ENCODE measurements at places on chromosomes 1 and 21.
A peak's percentile ranks its signal among the peaks of the same experiment; 100 is the strongest.

- H3K27ac ChIP-seq, result no peak overlapping the region
- no peak overlapping the region for H3K4me3 ChIP-seq
- H3K27me3 ChIP-seq, result no peaks in the 10 kb centered on the region
- DNase-seq, result no peak
- no peaks in the 10 kb centered on the region for H3K4me1 ChIP-seq
Observed at GRCh38 chr1:167922611-167923074, 8.7 kb upstream of the ADCY10 start.

GRCh38 chr1:204080163-204080903 is 7.4 kb downstream of the SOX13 start:
- no peaks in the 10 kb centered on the region for H3K36me3 ChIP-seq
- no peaks in the 10 kb centered on the region for H3K27me3 ChIP-seq
- H3K4me1 ChIP-seq, result peaks cover 55% of the 10 kb centered on the region
- H3K4me3 ChIP-seq, result no peak overlapping the region
- DNase-seq, result no peak

DNA sequence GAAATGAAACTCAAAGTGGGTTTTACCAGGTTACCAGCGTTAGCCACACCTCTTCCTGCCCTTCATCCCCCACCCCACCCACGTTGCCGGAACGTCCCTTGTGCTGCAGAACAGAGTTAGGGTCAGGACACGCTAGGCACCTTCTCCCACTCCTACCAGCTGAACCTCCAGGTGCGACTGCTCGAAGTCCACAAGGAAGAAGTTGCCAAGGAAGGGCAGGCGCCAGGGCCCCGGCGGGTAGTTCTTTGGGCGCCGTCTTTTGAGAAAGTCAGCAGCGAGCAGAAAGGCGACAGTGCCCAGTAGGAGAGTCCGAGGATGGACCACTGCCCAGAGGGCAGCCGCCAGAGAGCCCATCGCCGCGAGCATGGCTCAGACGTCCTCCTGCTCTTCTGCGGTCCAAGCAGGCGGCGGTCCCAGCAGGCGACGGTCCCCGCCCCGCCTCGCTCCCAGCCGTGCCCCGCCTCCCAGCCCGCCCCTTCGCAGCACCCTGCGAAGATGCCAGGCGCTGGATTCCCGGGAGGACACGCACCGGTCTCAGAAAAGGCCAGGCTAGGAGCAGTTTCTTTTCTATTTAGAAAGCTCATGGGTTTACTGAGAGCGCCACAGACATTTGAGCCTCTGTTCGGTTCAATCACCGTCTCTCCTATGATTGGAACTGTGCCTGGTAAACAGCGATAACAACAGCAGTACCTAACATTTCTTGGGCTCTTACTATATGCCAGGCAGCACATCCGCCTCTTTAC is at the start of gene CYP2J2:
TSS of gene CYP2J2 (minus strand) at position 393 of the 743 bp plus-strand sequence. CDS start at position 366, 27 bp downstream.
- peak; percentile 46 for DNase-seq
- no peaks in the 10 kb centered on the region for H3K36me3 ChIP-seq
- H3K4me1 ChIP-seq, result peaks cover 11% of the 10 kb centered on the region
- H3K4me3 ChIP-seq, result peak within 1 kb of the TSS; percentile 59
- H3K27ac ChIP-seq, result no peak within 1 kb of the TSS

DNA sequence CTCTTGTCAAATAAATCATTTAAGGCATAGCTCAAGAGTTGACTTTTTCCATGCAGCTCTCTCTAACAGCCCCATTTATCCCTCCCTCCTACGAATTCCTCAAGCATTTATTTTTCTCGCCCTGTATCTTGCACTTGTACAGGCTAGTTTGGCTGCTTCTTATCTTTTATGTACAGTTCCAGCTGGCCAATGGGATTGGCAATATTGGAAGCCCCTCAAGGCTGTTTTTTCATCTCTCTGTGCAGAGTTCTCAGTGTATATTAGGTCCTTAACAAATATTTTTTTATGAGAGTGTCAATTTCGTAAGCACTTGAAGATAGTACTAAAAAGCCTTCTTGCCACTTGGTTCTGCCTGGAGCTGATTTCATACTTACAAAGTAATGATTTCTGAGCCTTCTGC is 356.0 kb downstream of the ST6GALNAC3 start:
- H3K36me3 ChIP-seq, result no peaks in the 10 kb centered on the region
- H3K4me3 ChIP-seq, result no peak overlapping the region
- H3K4me1 ChIP-seq, result no peaks in the 10 kb centered on the region
- H3K27ac ChIP-seq, result no peak overlapping the region

DNA sequence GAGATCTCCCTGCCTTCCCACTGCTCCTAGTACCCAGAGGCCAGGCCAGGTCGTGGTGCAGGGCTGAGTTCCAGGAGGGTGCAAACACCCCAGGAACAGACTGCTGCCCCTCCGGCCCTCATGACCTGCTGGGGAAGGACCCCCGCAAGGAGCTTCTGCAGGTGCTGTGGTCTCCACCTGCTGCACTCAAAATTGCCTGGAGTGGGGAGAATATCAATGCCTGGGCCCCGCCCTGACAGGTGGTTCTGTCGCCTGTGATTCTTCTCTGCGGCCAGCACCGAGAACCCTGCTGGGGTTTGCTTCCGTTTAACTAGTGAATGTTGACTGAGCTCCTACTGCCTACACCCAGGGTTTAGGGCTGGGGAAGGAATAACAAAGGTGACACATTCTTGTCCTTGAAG is 2.1 kb upstream of the TFF3 start:
- H3K36me3 ChIP-seq, result no peaks in the 10 kb centered on the region
- H3K4me1 ChIP-seq, result peaks cover 16% of the 10 kb centered on the region
- H3K27ac ChIP-seq, result no peak overlapping the region
- no peak for DNase-seq
- no peaks in the 10 kb centered on the region for H3K27me3 ChIP-seq

- no peak for DNase-seq
- peaks cover 92% of the 10 kb centered on the region for H3K36me3 ChIP-seq
- H3K27me3 ChIP-seq, result no peaks in the 10 kb centered on the region
- H3K4me3 ChIP-seq, result no peak overlapping the region
Observed at GRCh38 chr1:205098242-205098641, 14.0 kb upstream of the TMEM81 start.

DNA sequence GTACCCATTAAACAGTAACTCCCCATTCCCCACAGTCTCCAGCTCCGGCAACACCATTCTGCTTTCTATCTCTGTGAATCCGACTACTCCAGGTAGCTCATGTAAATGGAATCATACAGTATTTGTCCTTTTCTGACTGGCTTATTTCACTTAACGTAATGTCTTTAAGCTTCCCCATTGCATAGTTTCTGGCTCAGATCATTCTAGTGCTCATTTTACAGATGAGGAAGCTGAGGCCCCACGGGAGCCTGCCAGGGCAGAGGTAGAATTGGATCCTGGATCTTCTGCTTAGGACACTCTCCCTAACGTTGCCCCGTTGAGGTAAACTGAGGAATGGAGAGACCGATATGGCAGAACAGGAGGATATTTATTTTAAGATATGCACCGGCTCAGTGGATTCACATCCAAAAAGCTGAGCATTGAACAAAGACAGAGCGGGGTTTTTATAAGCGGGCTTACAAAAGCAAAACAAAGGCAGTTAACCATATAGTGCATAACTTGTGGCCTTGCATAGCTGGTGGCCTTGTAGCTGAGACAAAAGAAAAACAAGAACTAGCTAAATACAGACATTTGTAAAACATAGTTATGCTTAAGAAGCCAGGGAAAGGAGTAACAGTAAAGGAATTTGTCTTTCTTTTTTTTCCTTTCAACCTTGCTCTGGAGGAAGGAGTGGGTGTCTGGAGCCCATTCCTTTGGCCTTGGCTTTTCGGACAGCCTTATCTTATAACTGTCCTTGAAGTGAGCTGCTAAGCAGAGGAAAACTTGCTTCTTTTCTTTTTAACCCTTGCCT is 15.3 kb upstream of the KLHDC8A start:
- DNase-seq, result no peak
- no peaks in the 10 kb centered on the region for H3K4me1 ChIP-seq
- no peak overlapping the region for H3K27ac ChIP-seq
- no peak overlapping the region for H3K4me3 ChIP-seq
- H3K27me3 ChIP-seq, result no peaks in the 10 kb centered on the region

- H3K36me3 ChIP-seq, result no peaks in the 10 kb centered on the region
- no peaks in the 10 kb centered on the region for H3K27me3 ChIP-seq
- DNase-seq, result no peak
- no peak overlapping the region for H3K27ac ChIP-seq
Observed at GRCh38 chr21:25646474-25646873, 7.4 kb downstream of the JAM2 start.

GRCh38 chr1:33429856-33430691 is 821 bp downstream of the PHC2 start:
- H3K27me3 ChIP-seq, result peaks cover 19% of the 10 kb centered on the region
- H3K27ac ChIP-seq, result no peak overlapping the region
- peak; percentile 34 for DNase-seq
- peak overlapping the region; percentile 16 for H3K4me3 ChIP-seq

GRCh38 chr1:21436488-21437340 is 3.2 kb upstream of the NBPF3 start:
- H3K27ac ChIP-seq, result no peak overlapping the region
- peaks cover 9% of the 10 kb centered on the region for H3K4me1 ChIP-seq
- H3K36me3 ChIP-seq, result no peaks in the 10 kb centered on the region
- peaks cover 3% of the 10 kb centered on the region for H3K27me3 ChIP-seq

GRCh38 chr1:158002631-158003405 is 9.4 kb downstream of the KIRREL1 start:
- no peaks in the 10 kb centered on the region for H3K4me1 ChIP-seq
- no peaks in the 10 kb centered on the region for H3K27me3 ChIP-seq
- no peaks in the 10 kb centered on the region for H3K36me3 ChIP-seq
- no peak overlapping the region for H3K27ac ChIP-seq
- DNase-seq, result no peak

- no peak for DNase-seq
- no peaks in the 10 kb centered on the region for H3K36me3 ChIP-seq
- H3K27ac ChIP-seq, result no peak overlapping the region
- H3K4me1 ChIP-seq, result no peaks in the 10 kb centered on the region
- H3K27me3 ChIP-seq, result no peaks in the 10 kb centered on the region
- no peak overlapping the region for H3K4me3 ChIP-seq
Observed at GRCh38 chr1:32406629-32407111, 12.4 kb upstream of the BSDC1 start.

- no peak for DNase-seq
- H3K36me3 ChIP-seq, result no peaks in the 10 kb centered on the region
- H3K4me1 ChIP-seq, result no peaks in the 10 kb centered on the region
- H3K27me3 ChIP-seq, result no peaks in the 10 kb centered on the region
Observed at GRCh38 chr1:181989261-181989920, 72.1 kb downstream of the ZNF648 start.

DNA sequence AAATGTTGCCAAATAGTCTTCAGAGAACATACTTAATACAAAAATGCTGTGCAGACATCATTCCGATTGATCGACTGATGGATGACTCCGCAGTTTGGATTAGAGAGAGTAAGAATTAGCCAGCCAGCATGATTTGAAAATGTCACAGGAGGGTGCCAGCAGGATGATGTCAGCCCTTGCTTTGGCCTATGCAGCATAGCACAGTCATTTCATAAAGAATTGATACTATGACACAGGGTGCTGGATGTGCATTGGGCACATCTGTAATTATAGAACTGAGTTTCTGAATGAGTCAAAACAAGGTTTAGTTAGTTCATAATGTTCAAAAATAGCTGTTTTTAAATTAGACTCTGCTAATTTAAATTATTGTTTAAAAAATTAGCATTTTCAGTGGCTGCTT is 21.6 kb upstream of the TRAF5 start:
- H3K4me1 ChIP-seq, result no peaks in the 10 kb centered on the region
- H3K36me3 ChIP-seq, result peaks cover 37% of the 10 kb centered on the region
- no peak overlapping the region for H3K4me3 ChIP-seq
- no peak overlapping the region for H3K27ac ChIP-seq

GRCh38 chr1:233240829-233241682 is 54.5 kb downstream of the PCNX2 start:
- H3K4me3 ChIP-seq, result no peak overlapping the region
- no peak overlapping the region for H3K27ac ChIP-seq
- no peak for DNase-seq
- no peaks in the 10 kb centered on the region for H3K27me3 ChIP-seq

DNA sequence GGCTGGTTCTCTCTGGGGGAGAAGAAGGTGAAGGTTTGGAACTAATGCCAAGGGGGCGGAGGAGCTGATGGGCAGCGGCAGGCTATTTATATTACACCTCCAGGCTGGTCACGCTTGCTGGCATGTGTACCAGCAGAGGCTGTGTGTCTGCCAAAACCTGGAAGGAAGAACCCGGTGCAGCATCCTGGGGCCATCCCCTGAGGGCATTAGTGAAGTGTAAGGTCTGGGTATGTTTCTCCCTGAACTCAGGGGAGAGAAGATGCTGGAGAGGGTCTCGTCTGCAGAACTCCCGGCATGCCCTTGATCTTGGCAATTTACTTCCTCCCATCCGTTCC is 5.3 kb downstream of the DISP3 start:
- no peak for DNase-seq
- H3K4me1 ChIP-seq, result peaks cover 10% of the 10 kb centered on the region
- peaks cover 16% of the 10 kb centered on the region for H3K27me3 ChIP-seq

DNA sequence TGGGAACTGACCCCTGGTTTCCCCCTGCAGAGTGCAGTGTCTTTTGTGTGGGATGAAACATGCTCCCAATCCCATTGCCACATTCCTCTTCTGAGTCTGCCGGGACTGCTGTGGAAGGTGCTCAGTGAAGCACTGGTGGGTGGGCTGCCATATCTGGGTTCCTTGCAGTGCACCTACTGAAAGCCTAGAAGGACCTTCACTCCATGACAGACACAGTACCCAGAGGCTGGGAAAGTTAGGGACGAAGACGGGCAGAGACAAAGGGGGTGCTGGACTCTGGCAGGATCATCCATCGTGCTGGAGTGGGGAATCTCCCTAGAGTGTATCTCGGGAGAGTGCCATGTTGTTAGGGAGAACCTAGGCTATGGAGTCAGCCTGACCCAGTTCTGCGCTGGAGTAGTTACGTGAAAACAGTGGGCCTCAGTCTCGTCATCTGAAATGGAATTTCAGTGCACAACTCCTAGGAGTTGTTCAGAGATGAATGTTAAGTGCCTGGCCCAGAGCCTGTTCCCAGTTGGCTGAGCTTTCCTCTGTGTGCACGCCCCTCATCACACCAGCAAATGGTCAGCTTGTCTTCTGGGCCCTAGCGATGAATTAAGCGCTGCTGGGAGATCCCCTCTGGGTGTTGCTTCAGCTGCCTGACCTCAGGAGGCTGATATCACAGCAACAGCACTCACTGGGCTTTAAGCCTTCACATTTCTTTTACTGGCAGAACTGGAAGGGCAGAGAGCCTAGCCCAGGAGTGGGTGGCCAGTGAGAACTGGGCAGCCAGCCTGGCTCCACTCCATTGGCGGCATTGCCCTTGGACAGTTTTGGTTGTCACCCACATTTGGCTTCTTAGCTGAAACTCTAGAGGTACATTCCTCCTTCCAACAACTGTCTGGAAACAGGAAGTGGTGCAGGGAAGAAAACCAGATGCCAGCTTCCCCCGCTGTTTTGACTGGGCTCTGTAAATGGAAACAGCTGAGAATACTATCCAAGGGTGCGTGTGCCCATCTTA is 479.8 kb upstream of the VAMP3 start:
- no peak overlapping the region for H3K4me3 ChIP-seq
- DNase-seq, result no peak
- no peak overlapping the region for H3K27ac ChIP-seq
- H3K36me3 ChIP-seq, result no peaks in the 10 kb centered on the region
- H3K4me1 ChIP-seq, result no peaks in the 10 kb centered on the region

DNA sequence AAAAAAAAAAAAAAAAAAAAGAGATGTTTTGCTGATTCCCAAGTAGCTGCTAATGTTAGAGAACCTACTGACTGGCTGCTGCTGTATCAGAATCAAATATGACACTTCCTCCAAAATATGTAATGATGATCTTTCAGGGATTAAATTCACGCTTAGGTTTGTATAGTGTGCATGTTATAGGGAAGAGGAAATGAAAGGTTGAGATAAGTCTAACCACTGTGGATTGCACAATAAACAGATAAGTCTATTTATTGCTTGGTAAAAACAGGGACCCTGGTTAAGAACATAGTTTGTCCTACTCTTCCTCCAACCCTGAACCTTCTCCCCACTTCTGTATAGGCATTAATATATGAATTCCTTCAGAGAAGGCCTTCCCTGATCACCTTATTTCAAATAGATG is 13.2 kb downstream of the RC3H1 start:
- no peaks in the 10 kb centered on the region for H3K27me3 ChIP-seq
- H3K4me3 ChIP-seq, result no peak overlapping the region
- no peak for DNase-seq
- no peak overlapping the region for H3K27ac ChIP-seq

Measured in natural killer cell (primary cell).